ENCODE measurements at places on chromosomes 1 and 21.

DNA sequence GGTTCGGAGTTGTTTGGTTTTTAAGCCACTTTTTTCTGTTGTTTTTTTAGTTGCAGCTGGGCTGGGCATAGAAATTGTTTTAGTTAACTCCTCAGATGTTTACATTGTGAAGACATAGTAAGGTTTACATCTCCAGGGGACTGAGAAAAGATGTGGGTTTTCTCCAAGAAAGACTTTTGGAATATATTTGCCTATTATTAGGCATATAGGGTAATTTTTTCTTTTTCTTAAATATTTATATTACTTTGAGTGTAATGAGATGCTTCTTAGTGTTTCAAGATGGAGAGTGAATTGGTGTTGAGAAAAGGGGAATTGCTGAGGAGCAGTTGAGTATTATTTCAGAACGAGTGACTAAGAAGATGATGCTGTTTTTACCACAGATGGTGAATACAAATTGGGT is 26.6 kb upstream of the PIGK start:
- DNase-seq: no peak

DNA sequence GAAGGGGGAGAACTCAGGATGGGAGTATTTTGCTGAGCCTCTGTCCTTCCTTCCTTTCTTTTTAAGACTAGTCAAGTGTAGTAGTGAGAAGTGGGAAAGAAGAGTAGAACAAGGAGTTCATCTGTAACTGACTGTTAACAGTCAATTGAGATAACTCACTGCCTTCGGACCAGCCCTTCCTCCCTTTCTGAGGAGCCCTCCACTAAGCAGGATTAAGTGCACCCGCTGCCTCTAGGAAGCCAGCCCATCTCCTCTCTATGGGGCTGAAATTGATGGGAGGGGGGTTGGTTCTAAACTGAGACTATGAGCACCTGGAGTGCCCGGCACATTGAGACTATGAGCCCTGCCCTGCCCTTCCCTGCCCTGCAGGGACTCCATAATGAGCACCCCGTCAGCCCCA is 72.7 kb upstream of the TINAGL1 start:
- no peak for DNase-seq

DNA sequence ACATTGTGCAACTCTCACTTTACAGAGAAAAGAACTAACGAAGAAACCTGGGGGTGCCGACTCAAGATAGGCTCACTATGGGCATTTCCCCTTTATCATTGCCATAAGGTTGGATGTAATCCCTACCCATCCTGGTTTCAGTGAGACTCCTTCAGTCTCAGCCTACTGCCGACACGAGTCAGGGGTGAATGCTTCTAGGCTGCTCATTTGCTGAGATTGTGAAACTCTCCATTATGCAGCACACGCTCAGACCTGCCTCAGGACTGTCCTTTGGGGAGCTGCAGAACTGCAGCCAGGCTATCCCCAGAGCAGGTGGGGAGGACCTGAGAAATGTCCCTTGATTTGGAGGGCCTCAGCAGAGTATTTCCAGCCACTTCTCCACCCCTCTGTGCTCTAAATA is 22.2 kb downstream of the TSHB start:
- DNase-seq: no peak

- DNase-seq: no peak
These were observed 35.5 kb downstream of the SPSB1 start for GRCh38 chr1:9328201-9328600.

GRCh38 chr1:234971586-234972297 is 156.9 kb downstream of the TOMM20 start:
- no peak for DNase-seq

DNA sequence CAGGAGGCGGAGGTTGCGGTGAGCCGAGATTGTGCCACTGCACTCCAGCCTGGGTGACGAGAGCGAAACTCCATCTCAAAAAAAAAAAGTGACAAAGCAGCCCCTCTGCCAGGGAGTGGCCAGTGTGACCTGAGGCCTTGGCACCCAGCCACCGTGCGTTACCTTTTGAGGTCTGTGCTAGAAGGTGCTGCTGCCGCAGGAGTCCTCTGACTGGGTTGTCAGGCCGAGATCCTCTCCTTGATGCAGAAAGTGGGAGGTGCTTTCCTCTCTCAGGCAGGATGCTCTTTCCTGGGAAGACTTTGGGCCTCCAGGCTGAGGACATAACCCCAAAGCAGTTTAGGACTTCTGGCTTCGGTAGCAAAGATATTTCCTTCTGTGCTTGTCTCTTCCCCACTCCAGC is 280.5 kb upstream of the VAMP3 start:
- DNase-seq: no peak

GRCh38 chr1:234969581-234970400 is 158.8 kb downstream of the TOMM20 start:
- peak; percentile 48 for DNase-seq

All from NCI-H1417 treated with DMSO at 0.1 percent for 48 hours (cell line).